ENCODE measurements at places on chromosomes 16 and 17.

- no peak for DNase-seq
Measured at GRCh38 chr17:14940108-14940937, 324.8 kb downstream of the PMP22 start.

- peak; percentile 99 for DNase-seq
Measured at GRCh38 chr17:37813751-37814150, 68.9 kb upstream of the HNF1B start.

DNA sequence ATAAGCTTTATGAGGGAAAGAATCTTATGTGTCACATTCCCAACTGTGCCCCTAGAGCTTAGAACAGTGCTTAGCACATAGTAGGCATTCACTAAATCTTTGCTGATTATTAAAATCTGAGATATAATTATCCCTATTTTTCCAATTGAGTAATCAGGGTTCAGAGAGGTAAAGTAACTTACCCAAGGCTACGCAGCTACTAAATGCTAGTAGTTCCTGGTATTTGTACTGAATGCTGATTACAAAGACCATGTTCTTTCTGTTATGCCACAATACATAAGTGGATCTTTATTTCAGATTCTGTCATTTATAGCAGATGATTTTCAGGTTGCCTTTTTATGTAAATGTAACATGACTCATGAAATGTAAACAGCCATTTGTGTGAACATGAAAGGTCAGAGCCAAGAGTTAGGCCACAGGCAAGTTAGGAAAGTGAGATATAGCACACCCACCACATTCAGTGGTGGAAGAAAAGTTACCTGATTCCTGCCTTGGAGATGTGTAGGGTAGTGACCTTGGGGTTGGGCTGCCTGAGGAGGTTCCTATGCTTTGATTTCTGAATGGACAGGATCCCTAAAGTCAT lies 77.2 kb downstream of the FTO start:
- DNase-seq, result no peak

- DNase-seq, result no peak
Measured at GRCh38 chr17:14513835-14514234, 213.0 kb downstream of the HS3ST3B1 start.

- no peak for DNase-seq
Measured at GRCh38 chr16:23788685-23789084, 33.9 kb downstream of the CHP2 start.

DNA sequence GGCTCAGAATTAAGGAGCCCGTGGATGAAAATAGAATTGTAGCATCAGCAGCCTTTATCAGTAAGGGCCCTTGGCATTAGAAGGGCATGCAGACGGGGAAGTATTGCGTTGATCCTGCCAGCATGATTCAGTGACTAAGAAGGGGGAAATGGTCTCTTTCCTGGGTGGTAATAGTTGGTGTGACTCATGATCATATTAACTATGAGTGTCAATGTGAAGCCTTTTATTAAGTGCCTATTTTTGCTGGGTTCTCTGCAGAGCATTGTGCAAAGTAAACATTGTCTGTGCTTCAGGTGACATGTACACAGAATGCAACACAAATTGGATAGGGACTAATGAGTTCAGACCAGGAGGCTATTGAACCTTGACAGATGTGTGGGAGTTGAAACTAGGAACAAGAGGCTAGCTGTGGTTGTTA lies 24.5 kb downstream of the RCVRN start:
- peak; percentile 54 for DNase-seq

- DNase-seq, result no peak
Measured at GRCh38 chr17:65900216-65900615, 291.7 kb downstream of the CEP112 start.

GRCh38 chr17:10702574-10702973 lies 5.2 kb downstream of the ADPRM start:
- no peak for DNase-seq

GRCh38 chr16:22635357-22635761 lies 124.7 kb downstream of the NPIPB5 start:
- no peak for DNase-seq

All from fibroblast of skin of scalp (primary cell).